DMS153 (cell line): ENCODE measurements at places on chromosomes 1 and 21.

DNA sequence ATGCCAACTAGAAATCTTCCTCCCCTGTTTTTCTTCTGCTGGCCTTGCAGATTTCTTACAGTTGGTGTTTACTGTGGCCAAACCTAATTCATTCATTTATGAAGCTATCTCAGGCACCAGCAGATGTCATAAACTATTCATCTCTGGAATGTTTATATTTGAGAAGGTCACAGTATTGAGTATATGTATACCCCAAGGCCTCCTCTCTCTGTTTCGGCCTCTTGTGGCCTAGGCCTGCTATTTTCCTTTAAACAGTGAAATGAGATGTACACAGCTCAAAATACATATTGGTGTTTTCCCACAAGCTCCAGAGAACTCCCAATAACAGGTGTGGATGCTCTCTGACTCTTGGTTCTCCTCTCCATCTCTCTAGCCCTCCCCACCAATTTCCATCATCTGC lies 520.7 kb upstream of the CAMK1G start:
- DNase-seq, result no peak

GRCh38 chr21:17784604-17785402 lies 34.4 kb downstream of the C21orf91 start:
- DNase-seq, result no peak

- DNase-seq, result no peak
These were observed 9.2 kb upstream of the GJB3 start for GRCh38 chr1:34771573-34772371.

GRCh38 chr21:34330055-34330454 lies 33.8 kb upstream of the KCNE2 start:
- DNase-seq, result no peak

DNA sequence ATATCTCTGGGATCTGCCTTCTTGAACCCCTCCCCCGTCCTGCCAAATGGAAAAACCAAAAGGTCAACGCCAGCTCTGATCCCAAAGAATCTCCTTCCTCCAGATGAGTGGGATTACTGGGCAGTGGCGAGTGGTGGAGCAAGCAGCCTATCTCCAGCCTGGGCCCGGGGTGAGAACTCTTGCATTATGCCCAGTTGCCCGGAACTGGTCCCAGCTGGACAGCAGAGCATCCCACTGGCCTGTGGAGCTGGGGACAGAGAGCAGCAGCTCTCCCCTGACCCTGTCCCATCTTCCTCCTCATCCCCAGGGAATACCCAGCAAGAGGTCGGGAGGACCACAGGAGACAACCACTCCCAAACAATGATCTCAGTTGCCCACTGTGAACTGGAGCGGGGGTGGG lies 130.5 kb downstream of the TMEM53 start:
- no peak for DNase-seq

DNA sequence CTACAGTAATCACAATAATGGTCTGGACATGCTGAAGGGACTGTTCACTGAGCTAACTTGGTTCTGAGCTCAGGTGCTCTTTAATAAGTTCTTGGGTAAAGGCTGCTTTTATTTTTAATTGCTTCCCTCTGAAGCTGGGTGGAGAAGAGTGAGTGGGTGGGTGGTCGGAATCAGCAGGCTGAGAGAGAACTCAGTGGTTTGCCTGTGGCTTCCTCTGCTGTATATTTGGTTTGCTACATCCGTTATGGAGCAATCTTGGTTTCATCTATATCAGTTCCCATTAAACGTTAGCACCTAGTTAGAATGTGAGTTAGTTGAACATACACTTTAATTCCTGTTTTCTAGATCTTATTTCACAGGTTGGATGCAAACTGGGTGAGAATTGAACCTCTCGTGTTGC lies 23.3 kb downstream of the CNIH4 start:
- no peak for DNase-seq

DNA sequence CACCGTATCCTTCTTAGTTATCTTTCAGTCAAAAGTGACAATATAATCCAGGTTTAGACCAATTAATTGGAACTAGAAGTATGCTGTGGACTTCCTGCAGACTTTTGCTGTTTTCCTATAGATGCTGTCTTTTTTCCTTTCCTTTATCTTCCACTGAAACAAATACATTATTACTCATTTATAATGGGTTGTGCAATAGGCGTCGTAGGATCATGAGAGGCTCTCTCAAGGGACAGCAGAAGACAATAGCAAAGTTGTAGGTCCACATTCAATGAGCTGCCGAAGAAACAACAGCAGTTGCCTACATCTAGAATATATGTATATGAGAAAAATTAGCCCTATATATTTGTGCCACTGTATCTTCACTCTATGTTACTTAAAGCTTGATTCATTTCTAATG lies 371.6 kb downstream of the AMY1C start:
- no peak for DNase-seq
